ENCODE measurements at places on chromosomes 11 and 22.

- DNase-seq, result no peak
Observed at GRCh38 chr11:69821511-69822040, 2.4 kb upstream of the FGF3 start.

- DNase-seq, result no peak
Observed at GRCh38 chr11:125886997-125887372, 483 bp upstream of the HYLS1 start.

DNA sequence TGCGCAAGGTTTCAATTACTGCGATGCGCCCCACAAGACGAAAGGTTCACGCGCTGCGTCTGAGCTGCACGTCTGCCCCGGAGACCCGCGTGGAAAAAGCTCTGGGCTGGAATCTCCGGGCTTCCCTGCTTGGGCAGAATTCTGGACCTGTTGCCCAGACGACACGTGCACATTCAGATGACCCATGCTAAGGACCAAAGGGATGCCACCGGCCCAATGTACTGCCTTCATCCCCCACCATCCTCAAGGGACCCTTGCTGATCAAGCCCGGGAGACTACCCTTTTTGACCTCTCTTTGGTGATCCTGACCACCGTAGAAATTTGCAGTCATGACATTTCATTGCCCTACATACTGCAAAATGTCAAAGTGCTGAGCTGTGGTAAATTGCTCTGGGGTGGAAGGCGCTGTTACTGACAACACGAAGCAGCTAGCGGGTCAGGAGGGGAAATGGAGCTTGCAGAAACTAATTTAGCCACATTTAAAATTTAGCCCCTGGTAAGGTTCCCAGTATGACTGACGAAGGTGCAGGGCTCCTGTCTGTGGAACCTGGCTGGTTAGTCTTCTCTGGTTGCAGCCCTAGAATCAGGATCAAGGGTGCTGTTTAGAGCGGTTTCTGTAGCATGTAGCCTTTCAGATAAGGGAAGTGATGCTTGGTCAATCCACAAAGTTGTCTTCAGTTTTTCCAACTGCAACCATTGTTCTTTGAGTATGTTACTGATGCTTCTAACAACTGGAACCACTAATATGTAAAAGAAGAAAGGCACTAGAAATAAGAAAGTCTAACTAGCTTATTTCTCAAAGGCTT lies 81.9 kb downstream of the PRR5L start:
- DNase-seq, result no peak

- DNase-seq, result no peak
Observed at GRCh38 chr22:39613549-39613921, 43.0 kb downstream of the CACNA1I start.

GRCh38 chr11:2813141-2813908 lies 72.2 kb downstream of the CDKN1C start:
- no peak for DNase-seq

GRCh38 chr11:101617735-101618332 lies 34.0 kb upstream of the TRPC6 start:
- DNase-seq, result no peak

- no peak for DNase-seq
Observed at GRCh38 chr11:76658651-76659650, 11.6 kb downstream of the LRRC32 start.

GRCh38 chr11:120065876-120066275 lies 72.0 kb downstream of the TRIM29 start:
- no peak for DNase-seq
